ENCODE measurements at places on chromosomes 1 and 21.

GRCh38 chr1:185439727-185440415, 122.8 kb upstream of the IVNS1ABP start:
- H3K27me3 ChIP-seq: no peaks in the 10 kb centered on the region
- DNase-seq: peak; percentile 77
- no peak overlapping the region for H3K27ac ChIP-seq
- no peaks in the 10 kb centered on the region for H3K36me3 ChIP-seq

GRCh38 chr1:9196129-9197040, 38.2 kb upstream of the H6PD start:
- H3K27me3 ChIP-seq: peaks cover 52% of the 10 kb centered on the region
- H3K27ac ChIP-seq: no peak overlapping the region
- peak; percentile 79 for DNase-seq

DNA sequence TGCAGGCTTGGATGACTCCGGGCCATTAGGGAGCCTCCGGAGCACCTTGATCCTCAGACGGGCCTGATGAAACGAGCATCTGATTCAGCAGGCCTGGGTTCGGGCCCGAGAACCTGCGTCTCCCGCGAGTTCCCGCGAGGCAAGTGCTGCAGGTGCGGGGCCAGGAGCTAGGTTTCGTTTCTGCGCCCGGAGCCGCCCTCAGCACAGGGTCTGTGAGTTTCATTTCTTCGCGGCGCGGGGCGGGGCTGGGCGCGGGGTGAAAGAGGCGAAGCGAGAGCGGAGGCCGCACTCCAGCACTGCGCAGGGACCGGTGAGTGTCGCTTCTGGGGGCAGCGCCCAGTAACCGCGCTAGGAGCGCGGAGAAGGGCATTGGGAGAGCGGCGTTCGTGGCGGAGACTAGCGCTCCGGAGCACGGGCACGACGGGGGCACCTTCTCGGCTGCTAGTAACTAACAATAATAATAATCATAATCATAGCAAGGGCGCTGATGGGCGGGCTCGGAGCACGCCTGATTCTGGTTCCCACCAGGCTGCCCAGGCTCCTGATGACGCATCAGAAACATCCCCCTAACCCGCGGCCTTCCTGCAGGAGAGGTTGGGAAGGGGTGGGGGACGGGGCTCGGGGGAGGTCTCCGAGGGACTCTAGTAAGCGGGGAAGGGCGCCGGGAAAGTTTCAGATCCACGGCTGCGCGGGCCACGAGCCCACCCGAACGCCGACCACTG, at the start of gene MX1:
MX1 (plus strand) TSS at position 286 of the 722 bp plus-strand sequence. CDS start 5,832 bp downstream, outside the sequence.
- H3K36me3 ChIP-seq: peaks cover 5% of the 10 kb centered on the region
- peak within 1 kb of the TSS; percentile 87 for H3K4me3 ChIP-seq
- peak; percentile 89 for DNase-seq

DNA sequence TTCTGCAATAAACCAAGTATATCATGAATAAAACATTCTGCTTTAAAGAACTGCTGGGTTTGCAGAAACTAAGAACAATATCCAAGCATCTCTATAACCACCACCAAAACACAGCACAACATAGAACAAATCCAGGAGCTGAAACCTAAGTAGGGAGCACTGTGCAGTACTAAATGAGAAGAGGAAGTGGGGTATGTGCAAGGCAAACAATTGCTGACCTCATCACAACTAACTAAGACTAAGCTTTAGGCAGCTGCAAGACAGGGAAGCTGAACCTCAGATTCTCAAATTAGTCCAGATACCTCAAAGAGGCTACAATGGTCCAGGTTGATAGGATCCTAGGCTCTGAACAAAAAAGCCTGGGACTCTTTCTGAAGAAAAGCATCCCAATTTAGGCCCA, 172.6 kb downstream of the SLC44A5 start:
- H3K4me3 ChIP-seq: no peak overlapping the region
- no peak overlapping the region for H3K27ac ChIP-seq
- no peaks in the 10 kb centered on the region for H3K27me3 ChIP-seq
- no peaks in the 10 kb centered on the region for H3K4me1 ChIP-seq
- no peaks in the 10 kb centered on the region for H3K36me3 ChIP-seq
- no peak for DNase-seq

DNA sequence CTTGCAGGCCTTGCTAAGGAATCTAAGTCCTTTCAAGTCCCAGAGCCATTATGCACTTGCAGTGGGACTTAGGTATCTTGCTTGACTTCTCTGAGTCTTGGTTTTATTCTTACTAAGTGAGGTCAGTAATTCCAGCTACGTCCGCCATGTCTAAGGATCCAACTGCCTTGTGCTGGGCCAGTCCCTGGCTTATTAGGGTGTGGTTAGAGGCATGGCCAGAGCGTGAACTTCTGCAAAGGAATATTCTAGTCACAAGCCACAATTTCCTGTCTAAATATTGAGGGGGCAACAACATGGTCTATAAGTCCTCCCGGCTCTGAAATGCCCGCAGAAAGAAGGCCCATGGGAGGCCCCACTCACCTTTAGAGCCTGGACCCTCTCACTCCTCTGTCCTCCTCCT, 82.9 kb downstream of the TMEM53 start:
- no peak overlapping the region for H3K27ac ChIP-seq
- no peak overlapping the region for H3K4me3 ChIP-seq
- no peaks in the 10 kb centered on the region for H3K36me3 ChIP-seq
- DNase-seq: no peak

DNA sequence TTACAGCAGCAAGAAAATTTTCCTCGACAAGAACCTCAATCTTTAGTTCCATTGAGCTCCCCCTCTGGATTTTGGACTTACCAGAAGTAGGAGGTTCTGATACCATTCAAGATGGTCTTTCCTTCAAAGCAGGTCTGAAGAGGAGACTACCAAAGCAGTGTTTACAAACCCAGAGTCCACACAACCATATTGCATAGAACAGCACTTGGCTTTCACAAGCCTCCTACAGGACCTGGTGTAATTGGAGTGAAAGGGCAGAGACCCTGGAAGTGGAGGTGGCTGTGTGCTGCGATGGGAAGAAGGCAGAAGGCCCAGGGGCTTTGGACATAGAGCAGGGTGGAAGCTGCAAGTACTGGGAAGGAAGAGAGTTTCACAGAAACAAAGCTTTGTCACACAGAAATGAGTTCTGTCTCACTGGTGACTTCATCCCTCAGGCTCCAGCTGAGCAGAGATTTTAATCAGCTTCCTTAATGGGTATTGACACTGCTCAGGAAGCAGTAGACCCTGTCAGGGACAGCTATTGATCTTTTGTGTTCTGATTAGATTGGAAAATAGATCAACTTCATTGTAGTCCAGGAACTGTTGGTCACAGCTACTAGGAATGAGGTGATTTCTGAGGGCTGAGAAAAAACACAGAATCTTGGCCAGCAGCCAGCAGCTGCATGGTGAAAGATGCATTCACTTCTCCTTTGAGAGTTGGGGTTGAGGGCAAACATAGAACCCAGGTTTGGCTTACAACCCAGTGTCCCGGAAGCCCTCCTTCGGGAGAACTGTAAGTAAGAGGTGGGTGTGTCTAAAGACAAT, 124.0 kb downstream of the SYT2 start:
- no peak overlapping the region for H3K27ac ChIP-seq
- no peak for DNase-seq
- no peaks in the 10 kb centered on the region for H3K4me1 ChIP-seq
- H3K4me3 ChIP-seq: no peak overlapping the region
- H3K36me3 ChIP-seq: peaks cover 2% of the 10 kb centered on the region
- H3K27me3 ChIP-seq: no peaks in the 10 kb centered on the region

- DNase-seq: no peak
- H3K36me3 ChIP-seq: peaks cover 4% of the 10 kb centered on the region
- no peaks in the 10 kb centered on the region for H3K4me1 ChIP-seq
- H3K27me3 ChIP-seq: no peaks in the 10 kb centered on the region
- H3K27ac ChIP-seq: no peak overlapping the region
Observed at GRCh38 chr1:99869304-99869703, 19.1 kb downstream of the AGL start.

- peaks cover 45% of the 10 kb centered on the region for H3K36me3 ChIP-seq
- peak overlapping the region; percentile 21 for H3K27ac ChIP-seq
- no peak for DNase-seq
- no peaks in the 10 kb centered on the region for H3K27me3 ChIP-seq
- peaks cover 61% of the 10 kb centered on the region for H3K4me1 ChIP-seq
Observed at GRCh38 chr1:226629896-226630550, 81.5 kb downstream of the STUM start.

DNA sequence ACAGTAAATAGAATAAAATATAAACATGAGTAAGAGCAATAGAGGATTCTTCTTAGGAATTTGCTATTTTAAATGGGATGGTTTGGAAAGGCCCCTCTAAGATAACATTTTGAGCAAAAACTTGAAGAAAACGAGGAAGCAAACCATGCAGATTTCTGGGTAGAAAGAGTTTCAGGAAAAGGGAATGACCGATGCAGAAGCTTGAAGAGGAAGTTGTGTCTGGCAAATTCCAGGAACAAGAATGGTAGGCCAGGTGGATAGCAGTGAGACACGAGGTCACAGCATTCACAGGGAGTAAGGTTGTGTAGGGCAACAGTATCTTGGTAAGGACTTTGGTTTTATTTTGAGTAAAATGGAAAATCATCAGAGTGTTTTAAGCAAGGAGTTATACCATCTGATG, 108.9 kb downstream of the PEX14 start:
- no peak overlapping the region for H3K4me3 ChIP-seq
- no peaks in the 10 kb centered on the region for H3K27me3 ChIP-seq
- H3K27ac ChIP-seq: no peak overlapping the region
- peaks cover 4% of the 10 kb centered on the region for H3K4me1 ChIP-seq
- no peak for DNase-seq

DNA sequence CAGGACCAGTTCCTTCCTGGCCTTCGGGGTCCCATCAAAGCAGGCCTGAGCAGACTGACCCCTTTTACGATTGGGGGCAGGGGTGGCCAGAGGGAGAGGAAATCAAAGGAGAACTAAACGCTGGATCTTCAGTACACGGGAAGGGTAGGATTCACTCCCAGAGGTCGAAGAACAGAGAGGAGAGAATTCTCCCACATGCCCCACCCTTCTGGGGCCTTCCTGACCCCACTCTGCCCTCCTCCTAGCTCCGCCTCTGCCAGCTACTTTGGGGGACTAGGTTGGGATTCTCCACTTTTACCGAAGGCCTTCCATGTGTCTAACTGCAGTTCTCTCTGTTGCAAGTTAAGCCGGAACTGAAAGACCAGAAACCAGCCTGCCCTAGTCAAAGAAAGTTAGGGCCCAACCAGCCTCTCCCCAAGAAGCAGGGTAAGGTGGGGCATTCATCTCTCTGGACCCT, 654 bp upstream of the ARHGEF2 start:
- H3K27ac ChIP-seq: peak overlapping the region; percentile 94
- DNase-seq: peak; percentile 47
- H3K4me3 ChIP-seq: peak overlapping the region; percentile 98
- H3K36me3 ChIP-seq: peaks cover 55% of the 10 kb centered on the region
- peaks cover 63% of the 10 kb centered on the region for H3K4me1 ChIP-seq
- H3K27me3 ChIP-seq: no peaks in the 10 kb centered on the region

- no peak overlapping the region for H3K27ac ChIP-seq
- no peaks in the 10 kb centered on the region for H3K4me1 ChIP-seq
- no peak for DNase-seq
- H3K27me3 ChIP-seq: no peaks in the 10 kb centered on the region
Observed at GRCh38 chr1:98277118-98277517, 356.3 kb upstream of the DPYD start.

- no peak overlapping the region for H3K27ac ChIP-seq
- H3K36me3 ChIP-seq: no peaks in the 10 kb centered on the region
- DNase-seq: no peak
- no peaks in the 10 kb centered on the region for H3K27me3 ChIP-seq
- no peaks in the 10 kb centered on the region for H3K4me1 ChIP-seq
- no peak overlapping the region for H3K4me3 ChIP-seq
Observed at GRCh38 chr1:62389531-62389930, 47.3 kb upstream of the USP1 start.

DNA sequence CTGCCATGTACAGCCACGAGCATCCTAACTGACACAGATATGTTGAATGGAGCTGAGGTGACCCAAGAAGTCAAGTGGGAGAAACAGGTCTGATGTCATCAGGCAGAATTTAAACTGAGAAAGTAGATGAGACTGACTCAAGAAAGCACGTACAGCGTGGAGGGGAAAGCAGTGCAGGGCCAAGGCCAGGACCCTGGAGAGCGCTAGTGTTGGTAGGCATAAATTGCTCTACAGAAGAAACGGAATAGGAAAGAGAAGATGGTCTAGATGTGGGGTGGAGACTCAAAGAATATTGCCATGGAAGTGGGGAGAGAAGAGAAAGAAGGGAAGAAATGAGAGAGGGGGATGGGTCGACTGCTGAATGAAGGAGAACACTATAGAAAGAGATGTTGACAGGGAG, 45.3 kb upstream of the GJB5 start:
- H3K27ac ChIP-seq: no peak overlapping the region
- H3K27me3 ChIP-seq: peaks cover 2% of the 10 kb centered on the region
- peak; percentile 10 for DNase-seq
- H3K4me3 ChIP-seq: no peak overlapping the region

DNA sequence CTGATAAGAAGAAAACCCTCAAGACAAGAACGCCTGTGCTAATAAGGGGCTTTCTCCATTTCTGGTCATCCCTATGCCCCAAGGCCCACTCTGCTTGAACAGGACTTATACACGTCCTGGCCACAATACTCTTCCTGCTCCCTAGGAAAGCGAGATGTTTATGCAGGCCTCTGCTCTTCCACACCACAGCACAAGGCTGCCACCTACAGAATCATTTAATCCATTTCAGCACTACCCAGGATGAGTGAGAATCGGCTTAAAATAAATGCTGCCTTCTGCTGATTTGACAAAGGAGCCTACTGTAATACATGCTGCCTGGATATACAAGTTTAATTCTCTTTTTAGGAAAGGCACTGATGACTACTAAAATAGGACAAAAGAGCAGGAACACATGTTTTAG, 29.4 kb downstream of the FRRS1 start:
- H3K27ac ChIP-seq: no peak overlapping the region
- H3K27me3 ChIP-seq: peaks cover 1% of the 10 kb centered on the region
- H3K4me1 ChIP-seq: no peaks in the 10 kb centered on the region
- no peak for DNase-seq
- H3K4me3 ChIP-seq: no peak overlapping the region
- no peaks in the 10 kb centered on the region for H3K36me3 ChIP-seq

DNA sequence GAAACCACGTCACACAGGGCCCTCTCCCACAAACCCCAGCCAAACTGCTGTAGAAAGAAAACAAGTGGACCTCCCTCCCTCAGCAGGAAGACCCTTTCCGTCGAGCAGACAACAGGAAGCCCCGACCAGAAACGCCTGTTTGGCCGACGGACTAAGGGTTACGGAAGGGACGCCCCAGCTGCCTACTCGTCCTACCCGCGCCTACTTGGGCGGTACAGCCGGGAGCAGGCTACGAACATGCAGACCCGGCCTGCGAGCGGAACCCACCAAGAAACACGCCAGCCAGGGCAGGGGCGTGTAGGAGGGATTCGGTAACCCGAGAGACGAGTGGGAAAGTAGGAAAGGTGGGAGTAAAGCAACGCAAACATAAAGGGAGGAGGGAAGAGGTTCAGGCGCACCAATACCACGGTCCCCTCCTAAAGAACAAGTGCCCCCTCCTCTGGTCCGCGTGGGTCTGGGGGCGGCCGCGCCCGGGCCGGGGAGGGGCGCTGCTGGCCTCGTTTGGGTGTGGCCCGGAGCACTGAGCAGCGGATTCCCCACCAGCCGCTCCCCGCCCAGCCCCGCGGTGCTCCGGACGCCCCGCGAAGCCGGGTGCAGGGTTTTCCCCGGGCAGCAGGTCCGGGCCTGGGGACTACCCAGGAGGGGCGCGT, 450 bp downstream of the S100A10 start:
- DNase-seq: peak; percentile 58
- H3K27me3 ChIP-seq: no peaks in the 10 kb centered on the region
- peak overlapping the region; percentile 97 for H3K27ac ChIP-seq
- peaks cover 24% of the 10 kb centered on the region for H3K36me3 ChIP-seq

All from activated CD8-positive, alpha-beta T cell treated with anti-CD3 and anti-CD28 coated beads for 36 hours (primary cell).